ENCODE measurements at places on chromosomes 5 and 9.

GRCh38 chr9:69743930-69744329, 15.9 kb downstream of the PTAR1 start:
- no peak for DNase-seq

DNA sequence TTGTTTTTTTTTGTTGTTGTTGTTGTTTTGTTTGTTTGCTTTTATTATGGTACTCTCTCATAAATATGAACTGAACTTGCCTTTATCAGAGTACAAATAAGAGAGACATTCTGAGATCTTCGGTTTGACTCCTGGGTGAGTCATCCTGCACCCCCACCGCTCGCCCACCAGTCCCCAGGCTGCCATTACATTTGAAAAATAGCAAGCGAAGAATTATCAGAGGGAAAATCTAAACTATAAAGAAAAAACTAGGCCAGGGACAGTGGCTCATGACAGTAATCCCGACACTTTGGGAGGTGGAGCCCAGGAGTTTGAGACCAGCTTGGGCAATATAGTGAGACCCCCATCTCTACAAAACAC, 122.1 kb upstream of the MAP3K1 start:
- DNase-seq = no peak

DNA sequence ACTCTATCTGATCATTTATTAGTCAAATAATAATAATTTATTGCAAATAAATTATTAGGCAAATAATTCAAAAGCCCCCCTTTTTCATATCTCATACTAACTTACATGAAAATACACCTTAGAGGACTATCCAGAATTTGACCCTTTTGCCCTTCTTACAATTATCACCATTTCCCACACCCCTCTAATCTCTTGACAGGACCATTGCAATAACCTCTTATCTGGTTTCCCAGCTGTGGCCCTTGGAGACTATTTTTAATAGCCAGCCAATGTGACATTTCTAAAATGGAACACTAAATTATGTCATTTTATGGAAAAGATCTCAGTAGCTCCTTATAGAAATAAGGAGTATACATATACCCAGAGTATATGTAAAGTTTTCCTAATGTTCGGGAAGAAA, 588.4 kb upstream of the COX7C start:
- no peak for DNase-seq

DNA sequence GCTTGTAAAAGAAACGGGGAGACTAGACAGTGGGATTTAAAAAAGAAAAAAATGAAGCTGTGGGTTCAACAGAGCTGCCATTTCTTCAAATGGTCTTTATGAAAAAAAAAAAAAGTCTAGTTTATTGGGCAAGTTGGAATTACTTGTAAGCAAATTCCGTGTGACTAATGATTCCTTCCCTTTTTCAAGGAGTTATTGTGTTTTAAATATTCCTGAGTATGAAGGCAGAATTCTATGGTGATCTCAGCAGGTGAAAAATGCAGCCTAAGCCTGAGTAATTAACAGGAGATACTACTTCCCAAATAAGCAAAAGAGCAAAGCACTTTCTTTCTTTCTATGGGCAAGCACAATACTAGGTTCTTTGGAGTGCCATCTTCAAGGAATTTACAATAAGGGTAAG, 481.9 kb downstream of the ZNF608 start:
- no peak for DNase-seq

GRCh38 chr5:149005077-149005892, 57.6 kb downstream of the SH3TC2 start:
- peak; percentile 70 for DNase-seq

DNA sequence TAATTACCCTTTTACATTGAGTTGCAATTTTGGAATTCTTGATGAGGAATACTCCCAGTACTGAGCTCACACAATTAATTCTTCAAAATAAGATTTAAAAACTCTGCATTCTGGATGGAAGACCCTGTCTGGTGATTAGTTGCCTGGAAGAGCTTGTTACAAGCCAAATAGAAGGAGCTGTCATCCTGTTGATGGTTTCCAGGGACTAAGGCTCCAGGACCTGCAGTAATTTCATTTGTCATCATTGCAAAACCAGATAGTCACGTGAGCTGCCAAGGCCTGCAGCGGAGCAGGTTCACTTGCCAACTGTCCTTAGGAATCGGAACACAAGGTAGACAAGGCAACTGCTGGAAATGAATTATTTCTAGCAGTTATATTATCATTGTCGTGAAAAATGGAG, 597.7 kb downstream of the CCDC171 start:
- DNase-seq = peak; percentile 83

DNA sequence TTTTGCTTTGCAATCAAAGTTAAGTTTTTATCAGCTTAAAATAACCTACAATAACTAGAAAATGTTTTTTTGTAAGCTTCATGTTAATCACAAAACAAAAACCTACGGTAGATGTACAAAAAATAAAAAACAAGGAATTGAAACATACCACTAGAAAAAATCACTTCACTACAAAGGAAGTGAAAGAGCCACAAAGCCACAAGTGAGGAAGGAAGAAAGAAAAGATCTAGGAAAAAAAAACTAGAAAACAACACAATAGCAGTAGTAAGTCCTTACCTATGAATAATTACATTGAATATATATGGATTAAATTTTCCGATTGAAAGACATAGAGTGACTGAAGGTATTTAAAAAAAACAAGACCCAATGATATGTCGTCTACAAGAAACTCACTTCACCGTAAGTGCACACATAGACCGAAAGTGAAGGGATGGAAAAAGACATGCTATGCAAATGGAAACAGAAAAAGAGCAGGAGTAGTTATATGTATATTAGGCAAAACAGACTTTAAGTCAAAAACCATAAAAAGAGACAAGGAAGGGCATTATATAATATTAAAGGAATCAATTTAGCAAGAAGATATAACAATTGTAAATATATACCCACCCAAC, 13.4 kb upstream of the ZDHHC21 start:
- DNase-seq = no peak

GRCh38 chr5:137096149-137097103, 402.7 kb downstream of the SPOCK1 start:
- no peak for DNase-seq

- DNase-seq = no peak
These were observed 15.3 kb upstream of the SPATA31E1 start for GRCh38 chr9:87867391-87867790.

All from SK-N-SH (cell line).